Stimulated activated CD4-positive, alpha-beta T cell treated with anti-CD3 and anti-CD28 coated beads, TNF-alpha, amount 100 ng/mL, for 4 hours (primary cell): ENCODE measurements at places on chromosomes 2 and 18.

- DNase-seq, result no peak
Measured at GRCh38 chr2:109683452-109683851, 69.3 kb downstream of the SOWAHC start.

- no peak for DNase-seq
Measured at GRCh38 chr2:71930049-71930681, 217.5 kb downstream of the CYP26B1 start.

DNA sequence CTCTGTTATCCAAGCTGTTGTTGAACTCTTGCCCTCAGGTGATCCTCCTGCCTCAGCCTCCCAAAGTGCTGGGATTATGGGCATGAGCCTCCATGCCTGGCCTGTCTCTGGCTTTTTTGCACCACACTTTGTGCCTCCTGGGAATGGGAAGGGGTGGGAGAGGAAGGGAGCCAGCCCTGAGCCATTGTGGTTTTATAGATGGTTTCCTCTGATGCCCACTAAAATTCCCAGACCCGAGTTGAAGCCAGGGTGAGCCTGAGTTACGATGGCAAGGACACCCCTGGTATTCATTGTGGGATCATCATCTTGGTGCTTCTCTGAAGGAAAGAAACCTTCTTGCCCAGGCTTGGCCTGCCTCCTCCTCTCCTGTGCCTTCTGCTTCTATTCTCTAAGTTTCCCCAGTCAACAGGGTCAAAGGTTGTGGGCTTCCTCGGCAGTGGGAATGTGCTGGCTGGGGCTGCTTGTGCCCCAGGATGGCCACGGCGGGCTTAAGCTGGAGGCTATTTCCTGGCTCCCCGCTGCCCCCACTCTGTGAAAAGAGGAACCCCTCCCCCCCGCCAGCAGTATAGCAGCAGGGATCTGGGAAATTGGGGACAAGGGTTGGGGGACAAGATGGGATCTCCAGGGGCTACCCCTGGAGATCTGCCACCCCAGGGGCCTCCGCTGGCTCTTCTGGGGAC, 106.2 kb downstream of the STPG4 start:
- no peak for DNase-seq

DNA sequence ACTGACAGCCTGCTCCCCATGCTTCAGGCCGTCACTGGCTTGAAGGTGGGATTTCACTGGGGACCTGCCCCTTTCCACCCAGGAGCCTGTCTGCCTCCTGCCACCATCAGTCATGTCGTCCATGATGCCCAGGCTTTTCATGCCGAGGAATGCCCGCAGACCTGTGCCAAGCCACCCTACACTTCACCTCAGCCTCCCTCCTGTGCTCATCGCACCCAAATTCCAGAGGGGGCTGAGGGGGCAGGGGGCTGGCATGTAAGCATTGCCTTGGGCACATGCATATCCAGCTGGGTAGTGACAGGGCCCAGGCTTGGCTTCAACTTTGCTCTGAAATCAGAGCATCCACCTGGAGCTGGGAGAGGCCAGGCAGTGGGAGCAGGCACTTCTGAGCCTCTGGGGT, 20.9 kb upstream of the RPRM start:
- DNase-seq, result no peak

GRCh38 chr2:202237787-202238233, 587 bp downstream of the SUMO1 start:
- peak; percentile 9 for DNase-seq

GRCh38 chr2:78063246-78064020, 541.3 kb upstream of the LRRTM4 start:
- DNase-seq, result no peak

DNA sequence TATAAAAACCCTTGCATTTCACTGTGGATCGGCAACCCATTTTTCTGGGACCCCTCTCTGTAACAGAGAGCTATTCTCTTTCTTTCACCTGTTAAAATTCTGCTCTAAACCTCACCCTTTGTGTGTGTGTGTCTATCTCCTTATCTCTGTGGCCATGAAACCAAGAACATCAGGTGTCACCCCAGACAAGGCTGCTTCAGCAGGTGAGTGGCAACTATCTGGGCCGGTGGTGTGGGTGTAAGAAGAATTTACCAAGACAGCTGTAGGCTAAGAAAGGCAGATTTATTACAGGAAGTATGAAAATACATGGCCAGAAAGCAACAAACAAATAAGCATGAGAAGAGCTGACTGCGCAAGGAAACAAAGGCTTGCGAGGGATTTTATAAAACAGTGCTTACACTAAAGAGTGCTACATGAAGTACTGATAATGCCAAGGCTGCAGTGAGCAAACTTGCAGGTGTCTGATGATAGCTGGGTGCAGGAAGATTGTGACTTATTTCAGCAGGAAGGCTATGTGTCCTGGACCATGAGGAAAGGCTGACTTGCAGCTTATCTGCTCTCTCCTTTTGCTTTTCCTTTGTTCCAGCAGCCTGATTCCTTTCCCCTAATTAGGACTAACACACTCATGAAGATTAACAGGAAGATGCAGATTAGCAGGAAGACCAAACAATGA, 421.1 kb downstream of the PTH2R start:
- DNase-seq, result no peak

DNA sequence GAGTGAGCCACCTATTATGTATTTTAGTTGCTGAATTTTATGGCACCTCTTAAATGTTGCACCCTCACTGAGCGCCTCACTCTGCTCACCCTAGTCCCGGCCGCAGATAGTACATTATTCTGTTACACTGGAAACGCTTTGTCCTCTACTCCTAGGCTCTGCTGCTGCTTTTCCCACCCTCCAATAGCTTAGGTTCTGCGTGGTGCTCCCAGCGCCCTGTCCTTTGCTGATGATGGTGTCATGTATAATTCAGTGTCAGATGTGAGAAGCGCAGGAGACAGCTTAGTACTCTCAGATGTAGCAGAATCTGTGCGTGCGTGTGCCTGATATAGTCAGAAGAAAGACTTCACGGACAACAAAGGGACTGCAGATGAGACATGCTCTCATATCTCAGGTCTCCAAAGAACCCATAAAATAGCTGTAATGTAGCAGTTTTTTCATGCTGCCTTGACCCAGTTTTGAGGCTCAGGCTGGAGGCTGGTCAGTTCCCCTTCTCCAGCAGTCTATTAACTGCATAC, 1.4 kb upstream of the REEP1 start:
- no peak for DNase-seq

- DNase-seq, result no peak
Measured at GRCh38 chr2:230011617-230012016, 57.1 kb downstream of the SLC16A14 start.

DNA sequence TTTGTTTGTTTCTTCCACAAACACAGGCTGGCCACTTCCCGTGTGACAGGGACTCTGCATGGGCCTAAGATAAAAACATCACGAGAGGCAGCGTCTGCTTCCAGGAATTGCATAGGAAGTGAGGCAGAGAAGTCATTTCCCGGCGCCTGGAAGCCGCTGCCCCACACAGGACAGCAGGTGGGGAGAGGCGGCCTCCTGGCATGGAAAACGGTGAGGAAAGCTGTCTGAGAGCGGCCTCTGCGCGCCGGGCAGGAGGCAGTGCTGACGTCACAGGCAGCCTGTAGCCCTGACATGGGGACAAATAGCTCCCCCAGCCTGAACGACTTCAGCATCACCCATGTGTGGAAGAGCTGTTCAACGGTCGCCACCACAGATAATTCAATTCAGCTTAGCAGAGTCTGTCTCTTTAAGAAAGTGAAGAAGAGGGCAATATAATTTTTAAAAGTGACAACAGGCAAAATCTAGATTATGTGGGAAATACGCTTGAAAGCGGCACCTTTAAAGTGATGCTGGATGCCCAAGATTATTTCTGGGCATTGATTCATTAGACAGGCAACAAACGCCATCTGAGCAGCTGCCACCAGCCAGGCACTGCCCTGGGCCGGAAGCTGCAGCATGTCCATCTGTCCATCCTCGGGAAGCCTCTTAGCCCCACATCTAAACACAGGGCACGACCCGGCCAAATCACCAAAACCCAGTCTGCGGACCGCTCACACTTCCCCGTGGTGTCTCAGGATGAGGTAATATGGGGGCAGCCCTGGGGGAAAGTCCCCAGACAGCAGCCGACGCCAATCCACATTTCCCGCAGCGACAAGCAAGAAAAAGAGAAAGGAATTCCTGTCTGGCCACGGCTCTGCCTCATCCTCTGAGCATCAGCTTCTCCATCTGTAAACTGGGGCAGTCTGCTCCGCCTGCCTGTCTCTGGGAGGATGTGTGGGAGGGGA, 138.9 kb downstream of the PXDN start:
- no peak for DNase-seq

DNA sequence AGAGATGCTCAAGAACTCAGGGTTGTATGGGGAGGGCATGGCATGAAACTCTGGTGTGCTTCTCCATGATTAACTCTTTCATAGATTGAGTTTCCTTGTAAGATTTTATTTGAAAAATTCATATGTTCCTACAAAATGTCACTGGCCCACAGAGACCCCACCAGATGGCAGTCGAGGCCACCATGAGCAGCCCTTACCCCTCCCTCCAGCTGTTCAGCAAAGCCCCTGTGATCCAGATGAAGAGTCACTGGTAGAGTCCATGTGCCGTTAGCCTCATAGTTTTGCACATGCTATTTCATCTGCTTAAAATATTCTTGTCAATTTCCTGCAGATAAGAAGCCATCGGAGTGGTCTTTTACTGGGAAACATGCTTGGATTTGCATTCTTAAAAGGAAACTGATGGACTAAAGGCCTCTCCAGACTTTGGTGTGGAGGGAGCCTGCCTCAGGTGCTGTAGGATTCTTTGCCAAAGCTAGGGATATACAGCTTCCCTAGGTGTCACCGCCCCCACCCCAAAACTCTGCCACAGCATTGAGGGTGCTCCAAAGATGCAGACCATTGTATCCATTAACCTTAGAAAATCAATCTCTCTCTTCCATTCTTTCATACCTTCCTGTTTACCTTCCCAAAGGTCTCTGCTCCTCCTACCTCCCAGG, 18.8 kb downstream of the ZNF385B start:
- no peak for DNase-seq

GRCh38 chr2:231364961-231365810, 30.3 kb upstream of the B3GNT7 start:
- no peak for DNase-seq

GRCh38 chr2:146209842-146210275, 1635.0 kb upstream of the ACVR2A start:
- no peak for DNase-seq

DNA sequence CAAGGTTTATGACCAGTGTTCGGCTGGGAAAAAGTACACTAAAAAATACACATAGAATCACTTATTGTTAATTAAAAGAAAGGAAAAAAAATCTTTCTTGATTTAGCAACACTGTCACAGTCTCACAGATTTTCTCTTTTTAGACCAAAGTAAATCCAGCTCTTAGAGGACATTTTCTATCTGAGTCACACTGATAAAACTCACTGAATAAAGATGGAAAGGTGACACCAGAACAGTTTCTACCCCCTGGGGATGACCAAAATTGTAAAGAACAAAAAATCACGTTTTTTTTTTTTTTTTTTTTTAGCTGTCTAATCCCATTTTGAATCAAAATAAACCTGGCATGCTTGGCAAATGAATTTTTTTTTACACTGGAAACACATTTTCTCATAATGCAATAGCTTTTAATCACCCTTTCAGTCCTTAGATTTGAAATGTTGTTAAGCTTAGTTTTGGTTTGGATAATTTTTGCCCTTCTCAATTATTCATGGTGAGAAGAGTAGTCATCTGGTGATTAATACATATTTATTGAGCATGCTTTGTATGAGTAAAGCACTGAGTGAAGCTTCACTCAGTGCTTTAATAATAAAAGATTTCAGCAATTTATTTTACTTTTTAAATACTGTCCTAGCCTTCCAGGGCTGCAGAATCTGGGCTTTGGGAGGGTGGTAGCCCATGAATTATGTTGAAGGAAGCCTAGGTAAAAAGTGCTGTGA, 886.3 kb downstream of the SLC4A3 start:
- no peak for DNase-seq

- DNase-seq, result no peak
Measured at GRCh38 chr2:160309585-160309984, 109.5 kb upstream of the ITGB6 start.

DNA sequence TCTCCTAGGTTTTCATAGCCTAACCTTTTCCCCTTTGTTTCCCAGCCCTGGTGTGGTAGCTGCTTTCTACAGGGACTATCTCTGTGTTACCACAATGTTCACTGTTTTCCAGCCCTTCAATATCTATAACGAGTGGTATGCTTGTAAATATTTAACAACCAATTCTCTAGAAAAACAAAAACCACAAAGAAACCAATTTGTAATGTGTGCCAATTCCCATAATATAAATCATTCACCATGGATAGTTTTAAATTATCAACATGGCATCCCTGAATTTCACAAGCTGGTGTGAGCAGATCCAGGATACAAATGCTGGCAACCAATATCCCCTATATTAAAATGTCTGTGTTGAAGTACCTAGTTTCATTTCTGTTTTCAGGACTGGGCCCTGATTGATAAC, 207.5 kb upstream of the FBXO11 start:
- no peak for DNase-seq

DNA sequence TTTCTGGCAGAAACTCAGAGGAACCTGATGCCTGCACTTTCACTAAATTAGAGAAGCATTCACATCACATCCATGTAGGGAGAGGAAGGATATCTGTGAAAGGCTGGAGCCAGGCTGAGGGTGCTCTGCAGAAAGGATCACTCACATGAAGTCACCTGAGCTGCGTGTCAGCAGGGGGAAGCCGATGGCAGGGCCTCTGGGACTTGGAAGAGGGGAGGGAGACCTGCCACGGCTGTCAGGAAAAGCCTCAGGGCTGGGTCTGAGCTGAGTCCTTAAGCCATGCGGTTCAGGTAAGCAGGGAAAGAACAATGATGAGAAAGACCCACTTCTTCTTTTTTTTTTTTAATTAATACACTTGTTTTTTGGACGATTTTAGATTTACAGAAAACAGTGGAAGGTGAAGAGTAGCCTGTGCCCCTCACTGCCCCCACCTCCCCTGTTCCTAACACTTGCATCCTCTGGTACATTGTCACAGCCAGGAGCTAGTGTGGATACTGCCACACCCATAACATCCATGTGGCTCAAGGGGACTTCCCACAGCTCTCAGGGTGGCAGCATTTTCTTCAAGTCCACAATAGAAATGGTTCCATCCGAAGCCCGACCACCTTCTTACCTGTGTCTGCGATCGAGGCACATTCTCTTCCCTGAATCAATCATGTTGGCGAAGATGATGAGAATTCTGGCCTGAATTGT, 156.5 kb upstream of the TPO start:
- DNase-seq, result no peak

GRCh38 chr2:76569819-76570218, 859.1 kb upstream of the GCFC2 start:
- DNase-seq, result no peak

- DNase-seq, result no peak
Measured at GRCh38 chr18:34809451-34810072, 99.5 kb downstream of the DTNA start.

GRCh38 chr2:133953524-133953923, 300.3 kb upstream of the MGAT5 start:
- DNase-seq, result no peak

GRCh38 chr18:57764087-57764486, 39.0 kb downstream of the ATP8B1 start:
- DNase-seq, result no peak
